NCI-H1048 (cell line): ENCODE measurements at places on chromosomes 12 and 14.

- DNase-seq: no peak
These were observed 58.7 kb upstream of the G2E3 start for GRCh38 chr14:30500222-30500621.

DNA sequence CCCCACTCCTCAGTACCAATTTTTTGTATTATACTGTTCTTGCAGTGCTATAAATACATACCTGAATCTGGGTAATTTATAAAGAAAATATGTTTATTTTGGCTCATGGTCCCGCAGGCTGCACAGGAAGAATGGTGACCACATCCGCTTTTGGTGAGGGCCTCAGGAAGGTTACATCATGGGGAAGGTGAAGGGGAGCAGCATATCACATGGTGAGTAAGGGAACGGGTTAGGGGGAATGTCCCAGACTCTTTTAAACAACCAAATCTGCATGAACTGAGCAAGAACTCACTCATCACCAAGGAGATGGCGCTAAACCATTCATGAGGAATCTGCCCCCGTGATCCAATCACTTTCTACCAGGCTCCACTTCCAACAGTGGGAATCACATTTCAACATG lies 40.0 kb downstream of the OSBPL8 start:
- no peak for DNase-seq

- DNase-seq: no peak
These were observed 3.0 kb downstream of the ADGRD1 start for GRCh38 chr12:130956456-130957303.

- no peak for DNase-seq
These were observed 157.4 kb downstream of the KIF26A start for GRCh38 chr14:104295681-104296387.

GRCh38 chr12:107990325-107990724 lies 138.8 kb upstream of the WSCD2 start:
- no peak for DNase-seq

- peak; percentile 43 for DNase-seq
These were observed 301.6 kb downstream of the ATP23 start for GRCh38 chr12:58242796-58243630.

DNA sequence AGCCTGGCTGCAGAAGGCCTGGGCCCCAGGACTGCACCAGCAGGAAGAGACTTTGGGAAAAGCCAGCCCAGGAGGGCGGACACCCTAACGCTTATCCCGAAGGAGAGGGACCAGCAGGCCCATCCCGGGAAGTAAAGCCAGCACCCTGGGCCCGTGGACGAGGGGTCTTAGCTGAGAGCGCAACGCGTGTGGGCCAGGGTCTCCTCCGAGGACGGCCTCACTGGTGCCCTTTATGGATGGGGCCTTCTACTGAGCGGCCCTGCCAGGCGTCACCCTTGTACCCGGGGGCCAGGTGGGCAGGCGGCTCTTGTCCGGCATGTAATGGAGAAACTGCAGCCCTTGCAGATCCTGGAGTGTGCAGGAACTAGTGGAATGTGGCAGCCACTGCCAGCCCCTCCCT lies 14.1 kb downstream of the TEDC1 start:
- DNase-seq: no peak
